Stimulated activated CD4-positive, alpha-beta T cell treated with anti-CD3 and anti-CD28 coated beads, TNF-alpha, amount 100 ng/mL, for 48 hours (primary cell): ENCODE measurements at places on chromosomes 7 and 10.

DNA sequence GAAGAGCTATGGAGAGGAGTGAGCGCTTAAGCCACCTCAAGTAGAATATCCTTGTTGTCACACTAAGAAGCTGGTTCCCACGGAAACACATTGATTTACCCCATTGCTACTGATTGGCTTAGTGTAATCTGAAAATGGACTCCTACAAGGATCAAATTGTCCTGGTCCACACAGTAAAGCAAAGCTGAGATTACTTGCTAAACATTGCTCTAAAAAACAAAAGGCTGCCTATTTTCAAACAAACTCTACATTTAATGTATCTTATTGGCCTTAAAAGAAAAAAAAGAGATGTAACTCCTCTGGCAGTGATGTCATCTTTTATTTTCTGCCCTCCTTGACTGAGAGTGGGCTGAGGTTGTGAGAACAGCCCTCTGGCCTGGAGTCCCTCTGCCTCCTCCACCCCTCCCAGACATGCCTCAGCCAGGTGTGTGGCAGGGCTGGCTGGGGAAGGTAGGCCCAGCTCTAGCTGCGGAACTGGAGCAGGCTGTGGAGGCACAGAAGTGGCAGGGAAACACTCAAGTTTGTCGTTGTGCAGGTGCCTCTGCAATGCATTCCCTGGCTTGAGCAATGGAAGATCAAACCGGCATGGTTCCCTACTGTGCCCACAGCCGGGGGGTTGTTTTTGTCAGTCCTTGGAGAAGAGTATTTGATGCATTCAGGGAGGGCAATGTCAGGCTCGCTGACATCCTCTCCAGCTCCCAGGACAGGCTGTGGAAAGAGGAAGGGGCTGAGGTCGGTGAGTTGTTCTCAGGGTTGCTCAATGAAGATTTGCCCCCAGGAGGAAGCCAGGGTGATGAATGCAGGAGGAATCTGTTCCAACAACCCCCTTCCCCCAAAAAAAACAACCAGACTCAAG, 9.1 kb downstream of the KLF6 start:
- no peak for DNase-seq

- no peak for DNase-seq
These were observed 24.6 kb downstream of the PTPRN2 start for GRCh38 chr7:158563051-158563450.

DNA sequence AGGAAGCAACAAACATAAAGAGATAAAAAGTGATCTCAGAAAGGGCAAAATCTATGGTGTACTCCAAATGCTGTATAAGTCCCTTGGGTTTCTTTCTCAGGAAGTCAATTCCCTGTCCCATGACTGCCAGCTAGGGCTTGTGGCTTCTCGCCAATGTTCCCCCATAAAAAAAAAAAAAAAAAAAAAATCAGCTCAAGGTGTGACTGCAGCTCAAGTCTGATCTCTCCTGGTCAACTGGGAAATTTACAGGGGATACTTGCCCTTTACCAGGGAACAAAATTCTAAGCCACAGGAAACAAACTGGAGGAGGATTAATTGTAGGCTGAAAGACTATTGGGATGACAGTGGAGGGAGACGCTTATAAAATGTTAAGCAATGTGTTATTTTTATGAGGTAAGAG, 76.0 kb downstream of the PCGF5 start:
- DNase-seq, result no peak

DNA sequence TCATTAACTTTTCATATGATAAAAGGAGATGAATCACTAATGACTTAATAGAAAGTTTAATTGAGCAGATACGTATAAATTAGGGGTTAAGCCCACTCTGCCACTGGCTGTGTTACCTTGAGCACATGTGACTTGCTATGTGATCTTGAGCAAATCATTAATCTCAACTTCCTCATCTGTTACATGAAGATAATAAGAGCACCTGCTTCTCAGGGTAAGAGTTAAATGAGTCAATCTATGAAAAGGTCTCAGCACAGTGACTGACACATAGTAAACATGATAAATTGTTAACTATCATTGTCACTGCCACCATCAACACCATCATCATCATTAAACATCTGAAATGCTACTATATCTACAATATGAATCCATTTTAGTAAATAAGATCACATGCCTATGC, 110.8 kb downstream of the TPK1 start:
- no peak for DNase-seq

- no peak for DNase-seq
These were observed 199.2 kb downstream of the IMMP2L start for GRCh38 chr7:111363099-111363498.

- DNase-seq, result no peak
These were observed 1196.9 kb downstream of the SORCS3 start for GRCh38 chr10:105837951-105838350.

- DNase-seq, result no peak
These were observed at the start of gene EPHA1 for GRCh38 chr7:143408686-143409561. Gene EPHA1 (minus strand): TSS chr7:143408856. CDS start chr7:143408805, 51 bp downstream.

GRCh38 chr10:126062131-126063032, 166.0 kb downstream of the FANK1 start:
- DNase-seq, result no peak

DNA sequence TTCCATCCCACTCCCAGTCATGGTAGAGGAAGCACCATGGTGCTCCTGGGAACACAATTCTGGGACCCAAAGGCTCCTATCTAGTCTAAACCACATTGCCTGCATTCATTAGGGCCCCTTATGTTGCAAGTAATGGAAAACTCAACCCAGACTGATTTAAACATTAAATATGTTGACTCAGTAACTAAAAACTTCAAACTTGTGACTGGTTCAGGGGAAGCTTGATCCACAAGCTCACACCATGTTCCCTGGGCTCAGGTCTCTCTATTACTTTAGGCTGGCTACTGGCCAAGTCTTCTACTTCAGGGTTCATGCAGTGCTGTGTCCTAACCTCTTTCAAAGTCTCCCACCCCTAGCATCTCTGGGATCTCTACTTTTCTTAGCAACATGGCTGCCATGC, 13.1 kb downstream of the WNT16 start:
- no peak for DNase-seq

- DNase-seq, result no peak
These were observed 129.6 kb downstream of the ZWINT start for GRCh38 chr10:56231436-56231835.

GRCh38 chr7:50664937-50665336, 99.7 kb upstream of the DDC start:
- DNase-seq, result no peak

GRCh38 chr7:41956705-41957104, 253.8 kb upstream of the INHBA start:
- DNase-seq, result no peak
